ENCODE measurements at places on chromosomes 16 and 17.

- DNase-seq, result no peak
These were observed 11.7 kb downstream of the SAMD14 start for GRCh38 chr17:50118076-50118827.

GRCh38 chr16:3652373-3653195 is 1.9 kb upstream of the DNASE1 start:
- DNase-seq, result no peak

- DNase-seq, result peak; percentile 71
These were observed 119.6 kb downstream of the SPAG9 start for GRCh38 chr17:51000835-51001638.

DNA sequence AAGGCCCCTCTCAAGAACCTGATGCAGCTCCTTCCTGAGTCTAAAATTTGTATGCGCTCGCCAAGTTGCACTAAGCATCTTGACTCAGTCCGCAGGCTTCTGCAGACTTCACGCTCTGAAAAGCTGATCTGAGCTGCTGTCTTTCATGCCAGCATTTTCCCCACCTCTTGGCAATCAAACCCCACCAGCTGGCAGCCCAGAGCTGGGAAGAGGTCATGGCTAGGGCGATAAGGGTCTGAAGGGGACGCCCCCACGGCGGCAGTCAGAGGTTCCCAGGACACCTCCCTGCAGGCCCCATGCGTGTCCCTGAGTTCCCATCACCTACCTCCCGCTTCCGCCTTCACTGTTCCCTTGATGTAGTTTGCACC is 5.1 kb upstream of the UNC13D start:
- DNase-seq, result no peak

- no peak for DNase-seq
These were observed 35.5 kb downstream of the PIPOX start for GRCh38 chr17:29078183-29079045.

GRCh38 chr16:85018529-85019236 is 7.3 kb upstream of the ZDHHC7 start:
- no peak for DNase-seq

DNA sequence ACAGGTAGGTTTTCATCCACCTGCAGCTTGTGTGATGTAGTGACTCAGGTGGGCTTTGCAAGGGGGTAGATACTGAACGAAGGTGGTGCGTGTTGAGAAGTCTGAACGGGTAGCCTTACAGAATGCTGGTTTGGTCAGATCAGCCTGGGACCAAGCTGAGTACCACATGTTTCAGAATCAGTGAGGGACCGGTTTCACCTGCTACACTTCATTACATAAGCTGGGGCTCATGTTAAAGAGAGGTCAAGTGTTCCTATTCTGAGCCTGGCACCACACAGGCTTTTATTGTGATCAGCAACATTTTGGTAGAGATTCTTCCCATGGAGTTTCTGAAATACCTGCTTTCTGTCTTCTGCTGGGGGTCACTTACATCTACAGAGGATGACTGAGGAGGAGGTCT is 207.4 kb upstream of the EEF2KMT start:
- DNase-seq, result no peak

DNA sequence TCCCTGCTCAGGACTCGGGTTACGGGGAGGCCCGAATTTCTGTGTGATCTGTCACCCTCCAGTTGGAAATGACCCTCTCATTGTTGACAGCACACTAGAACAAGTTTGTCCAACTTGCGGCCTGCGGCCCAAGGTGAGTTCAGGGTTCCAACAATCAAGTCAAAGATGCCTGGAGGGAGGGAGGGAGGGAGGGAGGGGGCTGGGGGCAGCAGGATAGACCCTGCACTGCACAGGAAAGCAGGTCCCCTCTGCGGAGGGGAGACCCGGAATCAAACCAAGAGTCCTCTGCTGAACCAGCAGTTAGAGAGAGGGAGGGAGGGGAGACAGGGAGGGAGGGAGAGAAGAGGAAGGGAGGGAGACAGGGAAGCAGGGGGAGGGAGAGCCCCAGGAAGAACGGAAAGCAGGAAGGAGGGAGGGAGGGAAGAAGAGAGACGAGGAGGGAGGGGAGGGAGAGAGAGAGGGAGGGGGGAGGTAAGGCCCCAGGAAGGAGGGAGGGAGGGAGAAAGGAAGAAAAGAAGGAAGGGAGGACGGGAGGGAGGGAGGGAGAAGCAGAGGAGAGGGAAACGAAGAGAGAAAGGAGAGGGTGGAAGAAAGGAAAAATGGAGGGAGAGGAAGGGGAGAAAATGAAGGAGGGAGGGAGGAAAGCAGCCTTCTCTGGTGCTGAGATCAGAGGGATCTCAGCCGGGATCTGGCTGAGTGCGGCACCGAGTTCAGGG is 96.7 kb upstream of the CDH5 start:
- no peak for DNase-seq

DNA sequence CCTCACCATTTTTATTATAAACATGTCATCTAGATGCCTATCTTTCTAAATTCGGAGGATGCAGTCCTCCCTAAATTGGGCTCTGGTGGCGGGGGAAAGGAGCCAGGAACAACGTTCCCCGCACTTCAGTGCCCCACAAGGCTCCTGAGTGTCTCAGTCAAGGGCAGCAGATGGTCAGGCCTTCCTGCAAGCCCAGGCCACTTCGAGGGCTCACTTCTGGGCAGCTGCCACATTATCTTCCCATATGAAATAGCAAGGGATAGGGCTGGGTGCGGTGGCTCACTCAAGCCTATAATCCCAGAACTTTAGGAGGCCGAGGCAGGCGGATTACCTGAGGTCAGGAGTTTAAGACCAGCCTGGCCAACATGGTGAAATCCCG is 32.3 kb downstream of the FBXO31 start:
- DNase-seq, result no peak
